ENCODE measurements at places on chromosomes 1 and 21.

DNA sequence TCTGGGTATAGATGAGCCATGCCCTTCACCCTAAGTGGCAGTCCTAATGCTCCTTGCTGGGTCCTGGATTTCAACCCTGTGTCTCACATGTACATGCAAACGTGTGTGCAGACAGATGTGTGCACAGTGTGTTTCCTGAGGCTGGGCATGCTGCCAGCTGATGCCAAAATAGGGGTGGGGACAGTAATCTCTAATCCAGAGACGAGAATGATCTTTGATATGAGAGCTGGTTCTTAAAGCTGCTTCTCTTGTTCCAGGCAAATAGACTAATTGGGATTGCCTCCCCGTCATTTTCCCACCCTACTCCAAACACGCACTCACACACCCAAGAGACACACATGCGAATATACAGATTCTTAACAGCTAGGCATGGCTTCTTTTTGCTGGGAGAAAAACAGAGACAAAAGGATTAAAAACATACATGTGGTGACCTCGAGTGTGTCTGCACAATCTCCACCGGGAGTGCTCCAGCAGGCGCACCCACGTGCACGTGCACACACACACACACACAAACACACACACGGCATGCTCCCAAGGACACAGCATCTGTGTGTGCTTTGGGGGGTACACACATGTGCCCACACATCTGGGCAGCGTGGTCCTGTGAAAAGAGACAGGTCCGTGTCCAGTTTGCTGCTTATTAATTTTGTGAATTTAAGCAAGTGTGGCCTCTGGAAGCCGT, 102.1 kb upstream of the ZBTB40 start:
- DNase-seq: no peak

GRCh38 chr1:215568299-215568692, 1.2 kb downstream of the KCTD3 start:
- no peak for DNase-seq

GRCh38 chr21:19941626-19942025, 1056.6 kb upstream of the NCAM2 start:
- no peak for DNase-seq

- no peak for DNase-seq
These were observed 209.4 kb upstream of the RUNX1 start for GRCh38 chr21:35258521-35258920.
